Cardiac ventricle fibroblast (primary cell): ENCODE measurements at places on chromosomes 3 and 15. TPM values are rescaled to one million over a fixed set of nuclear protein-coding genes. Genes with fewer than 3 reads are reported as not detected.

Gene CPN2
- not detected in 2 replicates for total RNA-seq

Gene NR2F2
- 35.2 and 37.8 TPM in 2 replicates for total RNA-seq

Gene CAMK2N2
- total RNA-seq = not detected in 2 replicates

Gene TM4SF18
- total RNA-seq = 1.1 and 1.2 TPM in 2 replicates

Gene SCN11A
- 0.12 and 0.15 TPM in 2 replicates for total RNA-seq

Gene GABRR3
- not detected in 2 replicates for total RNA-seq

Gene GOLGA6L6
- not detected in 2 replicates for total RNA-seq

Gene HRG
- not detected in 2 replicates for total RNA-seq

Gene CIDEC
- total RNA-seq = 32.9 and 37.6 TPM in 2 replicates

Gene COLQ
- total RNA-seq = 0.93 and 1.6 TPM in 2 replicates

Gene ZBTB20
- 27.1 and 34.1 TPM in 2 replicates for total RNA-seq

Gene GALNT15
- total RNA-seq = 27.9 and 31.0 TPM in 2 replicates

Gene ZNF654
- total RNA-seq = 10.9 and 14.0 TPM in 2 replicates

Gene ECE2
- 0.12 TPM in 1 of 2 replicates, not detected in the other for total RNA-seq

Gene VGLL3
- 40.6 and 41.7 TPM in 2 replicates for total RNA-seq

Gene GOLGA8S
- 0.19 and 0.39 TPM in 2 replicates for total RNA-seq

Gene FMN1
- 0.19 and 1.3 TPM in 2 replicates for total RNA-seq

Gene STX19
- not detected in 2 replicates for total RNA-seq

Gene ROPN1
- total RNA-seq = not detected in 2 replicates

Gene MOBP
- total RNA-seq = not detected in 2 replicates

Gene CCDC191
- total RNA-seq = 1.4 and 1.5 TPM in 2 replicates

Gene EEFSEC
- 8.8 and 9.3 TPM in 2 replicates for total RNA-seq

Gene IQGAP1
- 133 and 150 TPM in 2 replicates for total RNA-seq

Gene TIMP4
- 54.6 and 62.7 TPM in 2 replicates for total RNA-seq

Gene ROPN1B
- total RNA-seq = not detected in 2 replicates

Gene IL17RC
- 64.5 and 67.8 TPM in 2 replicates for total RNA-seq

Gene SLC28A2
- not detected in 2 replicates for total RNA-seq

Gene TNFSF10
- total RNA-seq = 6.9 and 8.3 TPM in 2 replicates

Gene MESD
- 19.4 and 21.3 TPM in 2 replicates for total RNA-seq

Gene MESP2
- 0.98 and 1.3 TPM in 2 replicates for total RNA-seq

Gene CCRL2
- 0.62 and 0.83 TPM in 2 replicates for total RNA-seq

Gene PHC3
- 21.6 and 35.6 TPM in 2 replicates for total RNA-seq

Gene NR1I2
- not detected in 2 replicates for total RNA-seq

Gene CSPG4
- total RNA-seq = 11.0 and 11.3 TPM in 2 replicates

Gene NEO1
- total RNA-seq = 23.2 and 25.7 TPM in 2 replicates

Gene SCAPER
- 5.3 and 5.6 TPM in 2 replicates for total RNA-seq

Gene MAGI1
- 6.3 and 7.1 TPM in 2 replicates for total RNA-seq

Gene SPRED1
- total RNA-seq = 29.3 and 29.6 TPM in 2 replicates

Gene COMMD2
- total RNA-seq = 24.8 and 44.6 TPM in 2 replicates

Gene XRN1
- 14.5 and 21.7 TPM in 2 replicates for total RNA-seq
